ENCODE measurements at places on chromosomes 13 and 19.

DNA sequence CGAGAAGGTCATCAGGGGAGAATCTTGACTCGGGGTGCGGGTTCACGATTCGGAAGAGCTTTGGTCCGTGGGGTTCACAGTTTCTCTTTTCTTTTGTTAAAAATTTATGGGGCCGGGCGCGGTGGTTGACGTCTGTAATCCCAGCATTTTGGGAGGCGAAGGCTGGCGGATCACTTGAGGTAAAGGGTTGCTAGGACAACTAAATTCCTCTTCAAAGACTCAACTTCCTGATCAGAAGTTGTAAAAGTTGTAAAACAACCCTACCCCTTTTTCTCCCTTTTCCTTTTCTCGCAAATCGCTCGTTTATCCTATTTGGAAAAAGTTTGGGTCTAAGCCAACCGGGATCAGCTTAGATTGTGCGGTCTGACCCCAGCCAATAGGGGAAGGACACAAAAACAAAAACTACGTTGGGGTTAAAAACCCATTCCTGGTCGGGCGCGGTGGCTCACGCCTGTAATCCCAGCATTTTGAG is 673 bp downstream of the ZNF486 start:
- no peak for DNase-seq

DNA sequence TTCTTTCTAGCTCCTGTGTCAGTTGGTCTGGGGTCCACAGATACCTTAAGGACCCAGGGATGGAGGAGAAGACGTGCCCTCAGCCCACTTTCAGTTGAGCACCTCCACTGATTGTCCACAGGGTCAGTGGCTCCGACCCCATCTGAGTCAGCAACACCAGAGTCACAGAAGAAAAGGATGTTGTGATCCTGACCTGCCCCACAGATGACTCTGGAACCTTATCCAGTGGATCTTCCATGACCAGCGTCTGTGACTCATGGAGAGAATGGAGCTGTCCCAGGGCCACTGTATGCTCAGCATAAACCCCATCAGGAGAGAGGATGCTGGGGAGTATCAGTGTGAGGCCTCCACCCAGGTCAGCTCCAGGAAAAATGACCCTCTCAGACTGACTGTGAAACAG is 22.0 kb downstream of the CEACAM4 start:
- DNase-seq: no peak

DNA sequence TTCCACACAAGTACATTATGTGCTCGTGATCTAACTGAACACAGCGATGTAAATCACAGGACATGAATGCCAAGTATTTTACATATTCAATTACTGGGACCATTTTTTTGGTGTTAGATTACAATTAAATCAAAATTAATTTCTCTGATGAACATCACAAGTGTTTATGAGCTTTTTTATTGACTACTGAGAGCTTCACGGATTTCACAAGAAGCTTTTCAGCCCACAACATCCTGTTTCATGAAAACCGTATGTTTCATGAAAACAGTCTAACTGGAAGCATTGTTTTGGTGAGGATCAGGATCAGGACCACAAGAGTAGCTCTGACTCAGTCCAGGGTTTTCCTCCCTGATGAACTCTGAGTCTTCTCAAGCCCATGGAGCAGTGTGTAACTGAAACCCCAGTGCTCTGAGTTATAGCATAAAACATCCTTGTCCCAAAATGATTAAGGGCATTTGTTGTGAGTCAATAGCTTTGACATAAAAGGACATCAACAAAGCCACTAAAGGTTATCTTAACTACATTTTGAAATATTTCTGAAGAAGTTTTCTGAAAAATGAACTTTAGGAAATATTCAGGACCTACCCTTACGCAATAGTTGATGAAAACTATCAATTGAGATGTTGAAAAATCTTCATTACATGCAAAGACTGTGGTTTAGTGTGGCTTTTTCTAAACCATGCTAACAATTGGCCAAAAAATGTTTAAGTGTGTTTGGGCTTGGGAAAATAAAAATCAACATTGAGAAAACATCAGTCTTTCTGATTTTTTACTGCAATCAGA is 49.3 kb downstream of the UFM1 start:
- DNase-seq: no peak

DNA sequence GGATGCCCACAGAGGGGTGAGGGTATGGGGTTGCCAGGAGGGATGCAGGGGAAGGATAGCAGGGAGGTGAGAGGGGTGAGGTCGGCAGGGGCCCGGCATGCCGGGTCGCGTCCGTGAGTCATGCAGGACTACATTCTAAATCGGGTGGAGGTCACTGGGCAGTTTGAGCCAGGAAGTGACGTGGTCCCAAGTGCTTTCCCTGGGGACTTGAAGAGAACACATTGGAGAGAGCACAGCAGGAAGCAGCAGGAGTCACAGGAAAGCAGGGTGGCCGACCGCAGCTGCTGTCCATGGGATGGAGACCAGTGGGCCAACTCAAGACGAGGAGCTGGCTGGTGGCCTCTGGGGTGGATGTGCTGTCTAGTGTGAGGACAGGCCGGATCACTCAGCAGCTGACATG is 92.0 kb upstream of the WASF3 start:
- DNase-seq: no peak

- DNase-seq: no peak
Observed at GRCh38 chr13:102131246-102131645, 270.6 kb downstream of the FGF14 start.

DNA sequence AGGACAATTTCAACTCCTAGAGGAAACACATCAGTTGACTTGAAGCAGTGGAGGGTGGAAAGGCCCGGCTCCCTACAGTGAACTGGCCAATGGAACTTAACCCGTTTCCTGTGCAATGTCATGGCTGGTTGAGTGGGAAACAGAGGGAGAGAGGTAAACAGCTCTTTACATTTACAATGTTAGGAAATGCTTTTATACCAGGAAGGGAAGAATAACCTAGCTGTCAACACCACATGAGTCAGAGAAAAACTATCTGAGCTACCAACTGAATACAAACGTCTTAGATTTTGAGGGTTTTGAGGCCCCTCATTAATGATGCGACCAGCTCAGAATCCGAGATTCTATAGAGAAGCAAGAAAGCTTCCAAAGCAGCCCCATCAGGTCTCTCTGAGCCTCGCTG is 36.7 kb downstream of the CARD8 start:
- no peak for DNase-seq

DNA sequence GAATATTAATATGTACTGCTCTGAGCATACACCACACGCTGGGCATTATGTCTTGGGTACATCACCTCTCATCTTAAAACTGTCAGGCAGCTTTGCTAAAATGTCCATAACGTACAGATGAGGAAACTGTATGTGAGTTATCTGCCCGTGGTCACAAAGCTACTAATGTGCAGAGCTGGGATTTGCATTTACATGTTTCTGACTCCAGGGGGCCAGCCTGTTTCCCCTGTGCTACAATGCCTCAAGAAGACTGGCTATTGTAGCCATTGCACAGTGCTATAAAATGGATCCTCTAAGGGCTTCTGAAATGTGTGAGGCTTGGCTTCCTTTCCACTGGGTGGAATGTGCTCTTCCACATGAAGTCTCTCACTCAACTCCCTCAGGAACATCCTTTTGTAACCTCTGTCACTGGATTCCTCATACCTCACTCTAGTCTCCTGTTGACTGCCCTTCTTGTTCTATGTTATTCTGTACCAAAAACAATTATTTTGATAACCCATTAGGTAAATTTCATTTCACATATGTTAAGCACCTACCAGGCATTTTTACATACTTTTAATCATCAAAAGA is 95.6 kb upstream of the HTR2A start:
- no peak for DNase-seq

GRCh38 chr19:1438933-1439354 is 748 bp downstream of the RPS15 start:
- DNase-seq: no peak

GRCh38 chr19:37593996-37594303 is 642 bp downstream of the ZNF571 start:
- no peak for DNase-seq

DNA sequence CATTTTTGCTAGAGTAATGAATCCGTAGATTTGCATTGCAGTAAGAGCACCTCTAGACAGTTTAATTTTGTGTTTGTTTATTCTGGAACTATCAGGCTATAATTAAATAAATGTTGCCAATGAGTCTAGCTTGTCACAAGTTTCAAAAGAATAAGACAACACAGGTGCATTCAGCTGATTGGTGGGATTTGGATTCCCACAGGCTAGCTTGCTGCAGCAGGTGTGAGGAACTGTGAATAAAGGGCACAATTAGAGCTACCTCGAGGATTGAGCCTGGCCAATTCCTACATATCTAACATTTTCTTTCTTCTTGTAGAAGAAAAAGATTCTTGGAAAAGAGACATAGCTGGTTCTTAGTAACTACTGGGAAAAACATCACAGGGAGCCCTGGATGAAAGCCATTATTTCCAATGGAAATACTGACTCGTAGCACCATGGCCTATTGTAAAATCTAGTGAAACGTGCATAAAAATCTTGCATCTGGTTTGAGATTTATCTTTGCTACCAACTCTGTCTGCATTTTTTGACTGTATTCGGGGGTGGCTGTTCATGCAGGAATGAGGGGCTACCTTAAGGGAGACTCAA is 360.9 kb downstream of the FGF9 start:
- DNase-seq: no peak
